ENCODE measurements at places on chromosomes 4 and X. TPM values are rescaled to one million over a fixed set of nuclear protein-coding genes. Genes with fewer than 3 reads are reported as not detected.
A peak's percentile ranks its signal among the peaks of the same experiment; 100 is the strongest.

The RNF175 gene
- 0.37 TPM for total RNA-seq

The CLNK gene
- total RNA-seq, result 0.05 TPM

DNA sequence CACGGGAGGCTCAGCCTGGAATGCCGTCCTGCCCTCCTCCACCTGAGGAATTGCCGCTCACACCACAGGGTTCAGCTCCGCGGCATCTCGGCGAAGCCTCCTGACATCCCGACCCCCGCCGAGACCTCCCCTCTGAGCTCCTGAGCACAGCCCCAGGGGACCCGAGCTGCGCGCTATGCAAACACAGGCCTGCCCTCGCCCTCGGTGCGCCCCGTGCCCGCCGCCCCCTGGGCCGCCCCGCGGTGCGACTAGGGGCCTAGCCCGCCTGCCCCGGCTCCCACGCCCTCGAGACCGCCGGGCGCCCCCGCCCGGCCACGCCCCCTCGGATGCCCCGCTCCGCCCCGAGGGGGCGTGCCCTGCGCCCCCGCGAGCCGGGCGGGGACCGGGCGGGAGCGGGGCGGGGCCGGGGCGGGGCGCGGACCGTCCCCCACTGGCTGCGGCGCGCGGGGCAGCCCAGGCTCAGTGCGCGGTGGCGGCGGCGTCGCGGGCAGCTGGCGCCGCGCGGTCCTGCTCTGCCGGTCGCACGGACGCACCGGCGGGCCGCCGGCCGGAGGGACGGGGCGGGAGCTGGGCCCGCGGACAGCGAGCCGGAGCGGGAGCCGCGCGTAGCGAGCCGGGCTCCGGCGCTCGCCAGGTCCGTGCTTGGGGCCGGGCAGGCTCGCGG, at the start of gene FGFR3:
TSS of gene FGFR3 (plus strand) at position 462 of the 664 bp plus-strand sequence. CDS start 642 bp downstream, outside the sequence.
- no peaks in the 10 kb centered on the region for H3K36me3 ChIP-seq
- peaks cover 11% of the 10 kb centered on the region for H3K27me3 ChIP-seq
- no peaks in the 10 kb centered on the region for H3K4me1 ChIP-seq
- H3K27ac ChIP-seq, result no peak within 1 kb of the TSS
- peak within 1 kb of the TSS; percentile 9 for H3K4me3 ChIP-seq

DNA sequence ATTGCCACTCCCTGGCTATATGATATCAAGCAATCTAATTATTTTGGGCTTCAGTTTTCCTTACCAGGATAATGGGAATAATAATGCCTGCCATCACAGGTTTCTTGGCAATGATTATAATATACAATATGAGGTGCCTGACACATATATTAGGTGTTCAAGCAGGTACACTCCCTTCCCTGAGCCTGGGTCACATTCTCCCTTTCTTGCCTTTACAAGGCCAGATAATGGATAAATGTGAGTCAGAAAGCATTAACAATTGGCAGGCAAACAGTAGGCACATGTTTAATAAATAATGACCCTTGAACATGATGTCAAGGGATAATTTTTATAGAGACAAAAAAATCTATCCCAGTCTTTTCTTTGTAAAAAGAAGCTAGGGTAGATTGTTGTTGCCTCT, 17.2 kb downstream of the NDP start:
- H3K4me1 ChIP-seq, result peaks cover 8% of the 10 kb centered on the region
- H3K27ac ChIP-seq, result no peak overlapping the region
- peaks cover 56% of the 10 kb centered on the region for H3K27me3 ChIP-seq
- no peak overlapping the region for H3K4me3 ChIP-seq
- H3K36me3 ChIP-seq, result no peaks in the 10 kb centered on the region
- no peak for DNase-seq
